ENCODE measurements at places on chromosomes 16 and 17. TPM values are rescaled to one million over a fixed set of nuclear protein-coding genes. Genes with fewer than 3 reads are reported as not detected.
A peak's percentile ranks its signal among the peaks of the same experiment; 100 is the strongest.

DNA sequence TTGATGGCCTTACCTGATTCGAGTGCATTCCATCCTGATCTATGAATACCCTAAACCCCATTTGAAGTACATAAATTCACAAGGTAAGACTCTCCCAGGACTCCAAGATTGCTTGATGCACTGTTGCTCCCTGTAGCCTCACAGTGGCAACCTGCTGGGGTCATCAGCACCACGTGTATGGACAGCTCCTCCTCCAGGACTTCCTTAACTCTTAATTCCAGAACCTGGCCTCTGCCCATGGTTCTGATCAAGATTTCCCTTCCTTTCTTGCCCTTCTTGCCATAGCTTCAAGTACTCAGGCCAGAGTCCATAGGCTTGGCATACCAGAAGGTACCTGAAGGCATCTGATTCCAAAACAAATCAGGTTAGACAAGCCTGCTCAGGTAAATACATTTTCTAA, 34.0 kb upstream of the NLK start:
- peak; percentile 34 for DNase-seq

DNA sequence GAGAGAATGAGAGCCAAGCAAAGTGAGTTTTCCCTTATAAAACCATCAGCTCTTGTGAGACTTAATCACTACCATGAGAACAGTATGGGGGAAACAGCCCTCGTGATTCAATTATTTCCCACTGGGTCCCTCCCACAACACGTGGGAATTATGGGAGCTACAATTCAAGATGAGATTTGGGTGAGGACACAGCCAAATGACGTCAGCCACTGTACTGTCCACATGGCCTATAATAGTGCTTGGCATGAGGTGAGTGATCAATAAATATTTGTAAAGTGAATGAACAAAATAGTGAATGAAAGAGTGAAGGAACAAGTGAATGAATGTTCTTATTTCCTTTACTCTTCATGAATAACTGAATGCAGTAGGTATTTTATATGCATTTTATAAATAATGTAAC, 199.1 kb upstream of the GOT2 start:
- DNase-seq = no peak

DNA sequence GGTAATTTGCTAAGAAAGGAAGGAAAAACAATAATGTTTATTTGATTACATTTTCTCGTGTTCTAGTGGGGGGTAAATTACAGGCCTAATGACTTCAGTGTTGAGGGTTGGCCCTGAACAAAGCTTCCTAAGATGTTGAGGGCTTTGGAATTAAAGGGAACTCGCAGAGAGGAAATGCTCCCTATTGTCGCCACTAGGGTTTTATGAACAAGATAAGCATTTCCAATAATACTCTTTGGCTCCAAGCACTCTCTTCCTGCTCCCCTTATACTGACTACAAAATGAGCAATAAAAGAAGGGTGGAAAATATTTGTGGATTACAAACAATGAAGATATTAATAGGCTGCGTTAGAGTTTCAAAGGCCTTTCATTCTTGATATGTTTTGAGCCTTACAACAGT, 363.6 kb downstream of the HS3ST3B1 start:
- DNase-seq = no peak

TMEM256 gene
- total RNA-seq = 76.1 TPM

FOXC2 gene
- total RNA-seq = 1.9 TPM

C16orf92 gene
- not detected for total RNA-seq

Measured in heart right ventricle (tissue), 16 donors.